Activated T-helper 2 cell treated with anti-CD3 and anti-CD28 coated beads, Interferon-gamma antibody, Interleukin-2, Interleukin-4, amounts not matched to agents 10 μg/mL and 5 μg/mL and 100 μg/mL, durations not matched to agents 14 hours and 24 hours and 36 hours (primary cell): ENCODE measurements at places on chromosomes 7 and 10. TPM values are rescaled to one million over a fixed set of nuclear protein-coding genes. Genes with fewer than 3 reads are reported as not detected.

Gene OR2A5
- not detected in 2 replicates for total RNA-seq

Gene UNCX
- total RNA-seq = not detected in 2 replicates

Gene CD36
- total RNA-seq = not detected in 2 replicates

Gene KLLN
- 0.55 and 0.64 TPM in 2 replicates for total RNA-seq

DNA sequence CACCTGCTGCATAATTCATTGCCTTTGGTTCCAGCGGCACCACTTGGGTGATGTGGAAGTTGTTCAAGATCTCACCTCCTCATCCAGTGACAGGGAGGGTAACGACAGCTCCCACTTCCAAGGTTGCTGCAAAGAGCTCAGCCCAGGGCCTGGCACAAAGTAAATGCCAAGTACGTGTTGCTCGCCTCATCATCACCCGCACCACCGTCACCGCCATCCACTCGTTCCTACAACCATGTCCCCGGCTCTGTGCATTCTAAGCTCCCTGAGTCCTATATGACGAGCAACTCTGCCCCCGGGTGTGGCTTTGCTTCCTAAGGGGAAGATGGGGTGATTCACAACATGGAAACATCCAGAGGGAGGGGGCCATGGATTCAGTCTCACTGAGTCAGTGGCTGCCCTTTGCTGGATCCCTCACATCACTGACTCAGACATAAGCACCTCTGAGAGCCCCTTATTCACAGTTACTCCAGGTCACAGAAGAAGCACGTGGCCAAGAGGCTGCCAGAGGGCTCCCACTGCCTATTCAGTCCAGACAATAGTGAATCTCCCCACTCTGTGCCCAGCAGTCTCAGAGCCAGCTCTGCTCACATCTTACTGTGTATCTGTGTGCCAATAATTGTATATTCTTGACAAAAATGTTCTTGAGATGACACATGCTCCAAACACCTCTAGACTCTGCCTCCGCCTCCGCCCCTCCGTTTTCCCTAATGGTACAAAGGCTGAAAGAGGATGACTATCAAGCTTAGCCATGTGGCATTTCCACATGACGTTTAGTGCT, 159.1 kb downstream of the GFRA1 start:
- DNase-seq = no peak

DNA sequence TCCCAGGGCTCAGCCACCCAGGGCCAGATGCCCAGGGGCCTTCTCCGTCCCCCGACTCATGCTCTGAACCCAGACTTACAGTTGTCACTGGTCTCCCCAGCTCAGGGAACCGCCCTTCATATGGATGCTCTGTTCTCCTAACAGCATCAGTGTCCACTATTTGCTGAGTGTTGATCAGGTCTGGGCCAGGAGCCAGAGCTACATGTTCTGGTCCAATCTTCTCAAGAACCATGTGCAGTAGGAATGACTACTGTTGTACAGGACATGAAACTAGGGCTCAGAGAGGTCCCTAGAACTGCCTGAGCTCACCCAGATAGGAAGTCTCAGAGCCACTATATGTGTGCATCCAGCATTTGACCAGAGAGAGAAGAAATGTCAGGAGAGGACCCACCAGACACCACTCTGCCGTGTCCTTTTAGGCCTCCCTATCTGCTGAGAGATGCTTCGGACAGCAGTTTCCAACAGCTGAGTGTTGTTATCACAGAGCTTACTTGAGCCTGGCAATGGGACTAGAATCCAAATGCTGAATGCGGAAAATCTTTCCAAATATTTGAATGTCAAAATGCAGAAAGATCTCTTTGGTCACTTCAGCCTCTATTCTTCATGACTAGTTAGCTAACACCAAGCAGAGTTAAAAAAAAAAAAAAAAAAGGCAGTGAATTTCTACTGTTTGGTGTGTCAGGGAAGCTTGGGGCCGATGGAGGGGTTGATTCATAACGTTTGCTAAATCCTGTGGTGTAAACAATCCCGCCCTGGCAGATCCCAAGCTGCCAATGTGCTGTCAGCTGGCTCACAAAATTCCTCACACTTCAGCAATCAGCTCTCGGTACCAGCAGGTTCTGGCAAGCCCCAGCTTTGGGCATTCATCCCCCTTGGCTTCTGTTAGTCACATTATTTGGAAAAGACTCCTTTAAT, 246.1 kb downstream of the TNS3 start:
- no peak for DNase-seq

DNA sequence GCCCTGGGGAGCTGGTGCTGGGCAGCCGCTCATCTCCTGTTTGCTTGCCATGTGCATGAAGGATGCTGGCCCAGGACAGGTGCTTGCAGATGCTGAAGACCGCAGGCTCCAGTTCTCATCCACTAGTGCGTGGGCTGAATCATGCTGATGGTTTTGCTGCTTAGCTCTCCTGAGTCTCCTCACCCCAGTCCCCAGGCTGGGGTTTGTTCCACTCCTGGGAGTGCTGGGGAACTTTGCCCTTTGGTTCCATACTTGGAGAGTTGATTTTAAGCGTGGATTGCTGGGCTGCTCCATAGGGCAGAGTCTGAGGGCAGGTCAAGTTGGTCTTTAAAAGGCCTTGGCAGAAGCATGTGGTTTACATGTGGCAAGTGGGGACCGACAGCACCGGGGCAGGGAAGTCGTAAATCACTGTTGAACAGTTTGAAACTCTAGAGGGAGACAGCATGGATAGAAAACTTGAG, 9.1 kb downstream of the DYNC2I1 start:
- DNase-seq = no peak

GRCh38 chr7:27966219-27966780, 214.3 kb downstream of the JAZF1 start:
- DNase-seq = no peak

DNA sequence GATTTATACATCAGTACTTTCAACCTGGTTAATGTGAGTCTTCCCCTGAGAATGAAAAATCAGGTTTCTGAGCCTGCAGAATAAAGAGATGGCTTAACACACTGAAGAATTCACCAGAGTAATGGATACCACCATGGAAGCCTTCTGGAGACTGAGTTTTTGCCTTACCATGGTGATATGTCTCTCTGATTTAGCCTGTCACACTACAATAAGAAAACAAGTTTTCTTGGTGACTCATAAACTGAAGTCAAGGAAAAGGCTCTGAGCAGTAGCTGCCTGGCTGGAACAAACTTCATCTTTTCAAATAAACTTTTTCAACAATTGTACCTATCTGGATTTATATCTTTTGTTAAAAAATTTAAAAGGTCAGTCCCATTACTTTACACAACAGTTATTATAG, 229.0 kb downstream of the PRPF18 start:
- no peak for DNase-seq

DNA sequence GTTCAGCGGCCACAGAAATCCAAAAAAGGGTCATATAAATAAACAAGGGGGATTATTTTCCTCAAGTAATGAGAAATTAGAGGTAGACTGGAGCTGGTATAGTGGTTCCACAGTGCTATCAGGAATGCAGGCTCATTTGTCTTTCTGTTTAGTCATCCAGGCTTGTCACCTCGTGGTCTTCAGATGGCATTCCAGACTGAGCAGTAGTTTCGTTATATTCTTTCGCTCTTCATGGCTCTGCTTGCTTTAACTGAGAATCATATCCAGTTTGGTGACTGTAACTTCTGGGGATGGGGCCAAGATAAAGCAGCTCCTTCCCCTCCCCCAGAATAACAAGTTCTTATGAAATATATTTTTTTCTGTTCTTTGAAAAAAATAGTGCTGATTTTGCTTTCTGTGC, 9.5 kb downstream of the ANKIB1 start:
- DNase-seq = no peak

DNA sequence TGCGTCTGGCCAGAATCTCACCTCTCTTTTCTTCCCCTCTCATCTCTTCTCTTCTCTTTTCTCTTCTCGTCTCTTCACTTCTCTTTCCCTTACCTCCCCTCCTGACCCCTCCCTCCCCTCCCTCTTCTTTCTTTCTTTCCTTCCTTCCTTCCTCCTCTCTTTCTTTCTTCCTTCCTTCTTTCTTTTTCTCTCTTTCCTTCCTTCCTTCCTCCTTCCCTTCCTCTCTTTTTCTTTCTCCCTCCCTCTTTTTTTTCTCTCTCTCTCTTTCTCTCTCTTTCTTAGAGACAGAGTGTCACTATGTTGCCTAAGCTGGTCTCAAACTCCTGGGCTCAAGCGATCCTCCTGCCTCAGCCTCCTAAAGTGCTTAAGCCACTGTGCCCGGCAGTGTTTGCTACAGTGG, 4.6 kb upstream of the GTF2IRD1 start:
- DNase-seq = no peak

- DNase-seq = no peak
These were observed 174.0 kb upstream of the TPK1 start for GRCh38 chr7:145009876-145010275.

GRCh38 chr7:6350433-6351058, 78.1 kb upstream of the CYTH3 start:
- no peak for DNase-seq

GRCh38 chr10:3530783-3531645, 254.0 kb downstream of the KLF6 start:
- no peak for DNase-seq

- DNase-seq = no peak
These were observed 131.7 kb downstream of the DGKI start for GRCh38 chr7:137715121-137715520.
